Bone marrow (tissue), 2 donors: ENCODE measurements at places on chromosomes 4 and X.

DNA sequence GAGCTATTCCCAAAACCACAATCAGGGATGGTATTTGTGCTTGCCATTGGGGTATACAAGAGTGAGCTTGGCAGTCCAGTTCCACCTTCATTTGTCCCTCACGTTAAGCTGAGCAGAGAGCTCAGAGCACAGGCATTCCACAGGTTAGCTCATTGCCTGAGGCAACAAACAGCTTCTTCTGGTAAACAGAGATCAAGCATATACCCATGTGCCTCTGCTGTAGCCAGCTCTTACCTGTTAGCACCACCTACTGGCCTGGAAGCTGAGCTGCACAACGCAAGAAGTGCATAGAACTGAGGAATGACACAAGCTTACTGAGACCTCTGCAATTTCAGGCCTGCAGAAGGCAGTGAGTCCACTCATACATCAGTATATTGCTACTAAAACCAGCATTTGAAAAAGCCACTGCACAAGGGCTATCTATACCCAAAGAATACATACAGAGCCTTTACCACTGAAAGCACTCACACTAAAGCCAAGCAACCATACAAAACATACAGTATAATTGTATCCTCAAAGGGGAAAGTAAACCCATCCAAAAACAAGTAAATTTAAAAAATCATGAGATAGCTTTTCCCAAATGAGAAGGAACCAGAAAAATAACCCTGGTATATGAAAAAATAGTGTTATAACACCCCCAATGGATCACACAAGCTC, 258.3 kb upstream of the GABRA2 start:
- DNase-seq = no peak

DNA sequence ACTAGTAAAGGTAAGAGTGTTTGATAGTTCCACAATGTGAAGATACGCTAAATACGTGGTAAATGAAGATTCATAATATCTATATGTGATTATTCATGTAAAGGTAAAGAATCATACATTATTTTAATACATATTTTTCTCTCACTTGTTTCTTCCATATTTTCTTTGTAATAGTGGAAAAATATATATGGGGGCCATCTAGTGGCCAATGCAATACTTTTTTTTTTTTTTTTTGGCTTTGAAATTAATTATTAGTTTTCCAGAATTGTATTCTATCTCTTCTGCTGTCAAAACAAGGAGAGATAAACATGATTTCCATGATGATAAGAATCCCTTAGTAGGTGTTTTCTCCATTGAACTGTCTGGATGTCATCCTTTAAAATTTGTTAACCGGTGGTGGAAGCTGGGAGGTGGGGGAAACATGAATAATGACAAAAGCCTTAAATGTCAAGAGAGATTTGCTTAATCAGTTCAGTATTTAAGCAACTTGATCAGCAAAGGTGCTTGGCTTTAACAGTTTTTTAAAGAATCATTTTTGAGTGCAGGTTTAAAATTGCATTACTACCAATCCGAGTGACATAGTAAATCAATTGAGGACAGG, 508.7 kb upstream of the HTR2C start:
- DNase-seq = no peak

- no peak for DNase-seq
These were observed 261.8 kb downstream of the DHX15 start for GRCh38 chr4:24322511-24322910.

GRCh38 chrX:132146456-132146855, 18.6 kb upstream of the FRMD7 start:
- no peak for DNase-seq

DNA sequence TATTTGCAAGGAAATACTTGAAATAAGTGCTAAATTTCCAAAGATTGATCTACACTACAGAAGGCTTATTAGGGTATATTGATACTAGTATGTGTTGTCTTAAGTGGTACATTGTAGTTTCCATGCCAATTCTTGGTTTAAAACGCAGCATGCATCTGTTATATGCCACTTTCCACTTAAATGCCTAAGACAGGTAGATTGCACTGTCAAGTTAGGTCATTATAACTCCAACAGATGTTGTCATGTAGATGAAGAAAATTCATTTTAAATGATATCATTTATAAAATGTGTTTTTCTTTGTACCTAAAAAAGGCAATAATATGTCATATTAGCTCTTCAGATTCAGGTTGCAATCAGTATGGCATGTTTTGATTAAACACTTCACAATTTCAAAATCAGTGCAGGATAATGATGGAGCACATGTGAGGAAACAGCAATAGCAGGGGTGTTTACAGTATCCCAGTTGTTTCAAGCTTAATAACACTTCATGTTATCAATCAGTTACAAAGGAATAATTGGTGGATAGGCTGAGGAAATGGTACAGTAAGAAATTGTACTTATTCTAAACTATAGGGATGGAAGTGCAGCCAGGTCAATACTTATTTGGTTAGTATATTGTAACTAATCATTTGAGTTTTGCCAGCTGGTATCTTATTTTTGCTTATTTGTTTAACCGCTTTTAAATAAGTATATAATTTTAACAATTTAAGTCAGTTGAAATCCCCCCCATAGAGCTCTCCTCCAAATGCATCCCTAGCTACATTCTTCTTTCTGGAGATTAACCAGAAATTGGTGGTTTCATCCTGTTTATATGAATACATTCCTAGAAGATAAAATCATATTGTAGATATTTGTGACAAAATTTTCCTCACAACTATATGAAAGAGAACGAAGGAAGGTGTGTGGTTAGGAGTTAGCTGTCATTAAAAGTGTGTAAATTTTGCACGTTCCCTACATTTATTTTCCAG, 454.4 kb upstream of the ATOH1 start:
- no peak for DNase-seq
